Stromal cell of bone marrow (primary cell): ENCODE measurements at places on chromosomes 7 and 10.

DNA sequence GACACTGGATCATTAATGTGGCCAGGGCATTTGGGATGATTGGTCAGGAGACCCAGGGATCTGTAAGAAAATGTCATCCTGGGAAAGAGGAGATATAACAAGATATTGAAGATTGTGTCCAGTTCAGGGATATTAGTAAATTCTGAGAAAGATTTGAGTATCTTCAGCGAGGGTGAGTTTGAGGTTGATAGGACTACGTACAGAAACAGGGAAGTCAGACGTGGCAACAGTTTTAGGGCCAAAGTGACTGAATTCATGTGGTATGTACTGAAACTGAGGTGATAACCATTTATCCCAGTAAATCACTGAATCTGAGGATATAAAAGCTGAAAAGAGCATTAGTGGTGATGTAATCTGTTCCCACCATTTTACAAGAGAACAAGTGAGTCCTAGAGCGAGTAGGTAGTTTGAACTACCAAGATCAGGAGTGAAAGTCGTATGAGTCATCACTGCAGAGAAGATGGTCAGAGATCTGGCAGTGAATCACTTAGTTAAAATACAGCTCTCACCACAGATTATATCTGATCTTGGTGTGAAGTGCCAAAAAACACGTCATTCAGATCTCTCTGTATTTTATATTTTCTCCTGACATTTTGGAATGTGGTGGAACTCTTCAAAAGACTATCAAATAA, 220.5 kb downstream of the CDK14 start:
- DNase-seq = peak; percentile 93

DNA sequence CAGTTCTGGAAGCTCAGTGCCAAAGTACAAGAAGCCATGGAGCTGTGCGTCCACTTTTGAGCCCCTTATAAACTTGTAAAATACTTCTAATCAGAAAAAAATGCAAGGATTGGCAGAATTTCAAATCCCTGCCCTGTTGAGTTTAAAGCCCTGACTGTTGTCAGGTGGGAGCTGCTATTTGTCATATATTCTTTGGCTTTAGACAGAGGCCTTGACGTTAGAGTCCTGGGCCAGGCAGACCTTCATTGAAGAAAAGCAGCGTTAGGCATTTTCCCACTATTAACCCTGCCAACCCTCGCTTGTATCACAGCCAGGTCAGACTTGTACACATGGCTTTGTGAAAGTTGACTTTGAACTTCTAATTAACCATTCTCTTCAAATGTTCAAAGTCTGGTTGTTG, 155.4 kb downstream of the TWIST1 start:
- no peak for DNase-seq

DNA sequence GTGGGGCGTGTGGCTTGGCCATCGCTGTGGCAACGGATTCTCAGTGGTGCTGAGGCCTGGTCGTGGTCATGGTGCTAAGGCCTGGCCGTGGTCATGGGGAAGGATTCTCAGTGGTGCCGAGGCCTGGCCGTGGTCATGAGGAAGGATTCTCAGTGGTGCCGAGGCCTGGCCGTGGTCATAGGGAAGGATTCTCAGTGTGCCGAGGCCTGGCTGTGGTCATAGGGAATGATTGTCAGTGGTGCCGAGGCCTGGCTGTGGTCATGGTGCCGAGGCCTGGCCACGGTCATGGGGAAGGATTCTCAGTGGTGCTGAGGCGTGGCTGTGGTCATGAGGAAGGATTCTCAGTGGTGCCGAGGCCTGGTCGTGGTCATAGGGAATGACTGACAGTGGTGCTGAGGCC, 327.9 kb downstream of the ADARB2 start:
- no peak for DNase-seq

DNA sequence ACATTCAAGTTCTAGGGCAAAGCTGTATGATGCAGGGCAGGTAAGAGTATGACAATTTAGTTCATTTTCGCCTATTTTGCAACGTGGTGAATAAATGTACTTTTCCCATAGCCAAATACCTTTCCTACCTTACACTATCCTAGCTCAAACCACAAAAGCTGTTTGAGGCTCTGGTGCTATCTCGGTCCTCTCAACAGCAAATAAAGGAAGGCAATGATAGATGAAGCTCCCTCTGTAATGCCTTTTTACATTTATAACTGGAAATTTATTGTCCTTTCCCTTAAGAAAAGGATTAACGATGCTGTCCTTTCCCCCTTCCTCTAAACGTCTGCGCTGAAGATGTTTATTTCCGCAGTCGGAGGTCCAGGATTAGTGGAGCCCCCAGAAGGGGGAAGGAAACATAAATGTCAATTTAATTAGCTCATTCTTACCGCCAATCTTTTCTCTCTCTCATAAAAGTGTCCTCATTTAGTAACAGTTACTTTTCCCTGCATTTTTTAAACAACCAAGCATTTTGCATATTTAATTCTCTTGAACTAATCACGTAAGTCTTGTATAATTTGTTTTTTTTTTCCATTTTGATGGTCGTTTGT, 114.6 kb downstream of the PIP4K2A start:
- DNase-seq = no peak

DNA sequence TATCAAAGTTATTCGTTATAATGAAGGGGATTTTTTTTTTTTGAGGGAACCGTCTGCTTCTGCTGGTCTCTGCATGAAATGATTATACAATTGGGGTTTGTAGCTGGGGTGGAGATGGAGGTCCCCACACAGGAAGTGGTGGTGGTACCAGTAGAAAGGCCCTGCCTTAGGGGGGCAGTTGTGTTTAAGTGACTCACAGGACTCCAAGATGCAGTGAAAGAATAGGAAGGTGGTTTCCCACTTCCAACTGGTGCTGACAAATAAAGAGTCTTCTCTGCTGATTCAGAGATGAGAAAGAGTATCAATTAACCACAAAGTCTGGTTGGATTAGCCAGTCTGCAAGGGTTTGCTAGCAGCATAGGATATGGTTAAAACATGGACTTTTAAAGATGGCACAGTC, 376.0 kb downstream of the SORCS3 start:
- no peak for DNase-seq

DNA sequence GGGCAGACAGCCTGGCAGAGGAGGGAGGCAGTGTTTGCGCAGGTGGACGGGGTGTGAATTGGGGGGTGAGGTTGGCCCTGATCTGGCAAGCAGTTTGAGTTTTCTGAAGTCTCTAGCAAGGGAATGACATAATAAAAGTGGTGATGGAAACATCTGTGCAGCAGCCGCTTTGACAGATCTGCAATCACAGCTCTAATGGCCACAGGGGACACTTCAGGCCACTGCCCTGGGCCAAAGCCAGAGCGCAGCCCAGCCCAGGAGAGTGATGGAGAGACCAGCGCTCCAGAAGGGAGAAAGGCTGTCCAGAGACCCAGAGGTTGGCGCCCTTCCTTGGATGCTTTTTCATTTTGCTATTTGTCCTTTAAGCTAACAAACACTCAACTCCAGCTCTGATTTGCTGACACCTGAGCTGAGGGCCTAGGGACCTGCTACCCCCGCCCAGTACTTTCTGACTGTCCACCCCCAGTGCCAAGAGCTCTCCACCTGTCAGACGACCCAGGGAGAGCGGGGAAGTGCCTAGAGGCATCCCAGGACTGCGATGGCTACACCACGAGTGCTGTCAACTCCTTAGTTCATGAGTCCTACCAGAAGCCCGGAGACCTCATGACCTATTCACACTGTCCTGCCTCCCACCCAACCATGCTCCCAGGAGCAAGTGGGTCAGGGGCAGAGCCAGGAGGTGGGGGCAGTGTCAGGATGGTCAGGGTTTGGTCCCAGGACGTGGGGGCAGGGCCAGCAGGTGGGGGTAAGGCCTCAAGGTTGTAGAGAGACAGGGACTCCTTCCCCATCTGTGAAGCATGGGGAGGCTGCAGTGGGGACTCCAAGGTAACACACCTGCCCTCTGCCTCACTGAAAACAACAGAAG, 112.6 kb downstream of the PRKAG2 start:
- DNase-seq = no peak

- DNase-seq = peak; percentile 72
Observed at GRCh38 chr7:112892263-112892662, 102.1 kb upstream of the TMEM168 start.

GRCh38 chr10:130353928-130354572, 217.9 kb downstream of the GLRX3 start:
- no peak for DNase-seq

- DNase-seq = no peak
Observed at GRCh38 chr7:135980012-135980551, 2.9 kb upstream of the MTPN start.

DNA sequence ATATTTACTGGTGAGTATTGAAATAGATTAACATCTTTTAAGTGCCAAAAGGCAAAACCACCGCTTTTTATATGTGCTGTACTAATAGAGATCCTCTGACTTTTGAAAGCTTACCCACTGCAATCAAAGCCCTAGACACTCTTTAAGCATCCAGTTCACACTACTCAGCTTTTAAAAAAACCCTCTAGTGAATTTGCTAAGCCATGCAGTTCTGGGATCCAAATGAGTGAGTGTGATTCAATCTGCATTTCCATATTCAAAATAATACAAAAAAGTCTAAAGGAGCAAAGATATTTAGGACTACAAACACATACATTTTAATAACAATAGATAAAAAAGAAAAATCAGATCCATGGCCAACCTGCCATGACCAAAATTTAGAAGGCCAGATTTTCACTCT, 288.2 kb downstream of the MAGI2 start:
- DNase-seq = no peak

DNA sequence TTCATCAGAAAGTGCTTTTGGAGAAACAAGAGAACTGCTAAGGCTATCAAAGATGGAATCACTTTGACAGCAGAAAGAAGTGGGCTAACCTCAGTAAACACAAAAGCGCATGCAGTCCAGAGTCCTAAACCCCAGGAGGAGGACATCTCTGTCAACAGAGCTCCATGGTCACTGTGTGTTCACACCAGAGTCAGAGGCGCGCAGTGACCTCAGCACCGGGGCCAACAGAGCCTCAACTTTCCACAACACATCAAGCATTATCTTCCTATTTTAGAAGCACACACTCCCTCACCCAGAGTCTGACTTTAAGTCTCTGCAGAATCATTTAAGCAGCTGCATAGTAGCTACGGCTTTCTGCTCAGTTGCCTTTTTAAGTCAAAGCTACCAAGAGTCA, 195.3 kb downstream of the DIP2C start:
- no peak for DNase-seq

DNA sequence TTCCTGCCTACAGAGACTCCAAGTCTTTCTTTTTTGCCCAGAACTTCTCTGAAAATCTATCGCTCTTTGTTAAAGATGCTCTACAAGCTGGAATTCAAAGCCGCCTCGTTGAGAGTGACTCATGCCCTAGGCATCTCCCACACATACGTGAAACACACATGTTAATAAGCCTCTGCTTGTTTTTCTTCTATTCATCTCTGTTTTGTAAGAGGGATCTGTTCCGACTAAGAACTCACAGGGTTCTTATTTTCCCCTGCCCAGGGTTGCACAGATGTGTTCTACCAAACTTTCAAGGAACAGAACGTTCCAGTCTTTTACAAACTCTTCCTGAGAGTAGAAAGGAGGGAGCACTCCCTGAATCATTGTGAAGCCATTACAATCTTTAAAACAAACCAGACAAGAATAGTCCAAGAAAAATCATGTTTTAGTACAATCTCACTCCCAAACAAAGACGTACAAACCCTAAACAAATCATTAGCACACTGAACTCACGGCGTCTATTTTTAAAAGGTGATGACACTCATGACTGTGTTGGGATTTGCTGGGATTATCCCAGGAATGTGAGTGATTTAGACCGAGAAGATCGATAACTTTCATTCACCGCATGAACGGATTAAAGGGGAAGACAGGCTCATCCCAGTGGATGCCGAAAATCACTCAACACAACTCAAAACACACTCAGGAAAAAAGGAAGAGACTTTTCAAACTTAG, 55.3 kb upstream of the INPP5A start:
- DNase-seq = no peak

GRCh38 chr10:101225846-101226421, 3.3 kb downstream of the LBX1 start:
- no peak for DNase-seq

DNA sequence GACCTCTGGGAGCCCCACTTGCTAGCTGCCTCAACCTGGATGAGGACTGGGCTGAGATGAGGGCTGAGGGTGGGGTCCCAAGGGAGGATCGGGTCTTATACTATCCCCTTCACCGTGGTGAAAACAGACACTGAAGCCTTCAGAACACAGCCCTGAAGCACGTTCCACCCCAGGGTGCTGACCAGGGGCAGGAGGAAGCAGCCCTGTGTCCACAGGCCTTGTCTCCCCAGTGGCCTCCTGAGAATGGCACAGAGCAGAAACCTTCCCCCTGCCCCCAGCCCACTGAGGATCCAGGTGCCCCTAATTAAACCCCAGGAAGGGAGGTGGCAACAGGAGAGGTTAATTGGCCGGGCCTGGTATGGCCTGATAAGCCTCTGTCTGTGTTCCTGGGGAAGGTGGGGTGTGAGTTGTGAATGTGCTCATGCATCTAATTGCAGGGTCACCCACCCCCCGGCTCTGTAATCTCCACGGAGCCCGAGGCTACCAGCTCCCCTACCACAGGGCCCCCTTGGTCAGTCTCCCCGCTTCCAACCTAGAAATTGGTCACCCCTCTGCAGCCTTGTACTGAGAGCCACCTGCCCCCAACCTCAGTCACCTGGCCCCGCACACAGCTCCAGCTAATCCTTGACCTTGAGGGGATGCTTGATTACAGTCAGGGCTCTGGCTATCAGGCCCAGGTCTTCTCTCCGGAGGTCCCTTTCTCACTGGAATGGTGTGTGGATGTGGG, 159.0 kb upstream of the UNC5B start:
- no peak for DNase-seq

DNA sequence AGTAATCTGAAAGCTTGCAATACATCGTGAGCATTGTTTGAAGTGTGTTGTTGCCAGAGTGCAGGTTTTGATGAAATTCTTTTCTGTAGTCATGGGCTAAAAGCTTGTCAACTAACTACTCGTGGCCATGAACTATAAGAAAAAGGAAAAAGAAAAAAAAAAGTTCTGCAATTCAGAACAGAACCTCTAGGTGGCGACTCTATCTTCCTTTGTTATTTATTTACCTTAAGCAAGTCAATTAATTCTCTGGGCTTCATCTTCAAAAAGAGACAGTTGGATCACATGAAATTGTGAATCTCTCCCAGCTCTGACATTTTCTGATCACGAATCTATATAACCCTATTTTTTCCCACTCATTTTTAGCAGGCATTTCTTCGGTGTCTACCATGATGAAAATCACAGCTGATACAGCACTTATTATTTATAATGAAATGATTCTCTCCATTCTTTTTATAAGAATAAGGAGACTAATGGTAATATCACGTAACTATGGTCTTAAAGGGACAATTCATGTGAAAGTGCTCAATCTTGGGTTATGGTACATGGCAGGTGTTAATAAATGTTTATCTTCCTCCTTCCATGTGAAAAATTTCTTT, 18.8 kb downstream of the TMEM196 start:
- peak; percentile 14 for DNase-seq

GRCh38 chr10:13319166-13319565, 19.3 kb upstream of the PHYH start:
- DNase-seq = no peak

GRCh38 chr7:411677-412312, 107.9 kb downstream of the PDGFA start:
- no peak for DNase-seq

- DNase-seq = no peak
Observed at GRCh38 chr7:47601881-47602249, 20.0 kb upstream of the TNS3 start.

GRCh38 chr10:128895473-128895872, 571.6 kb upstream of the MGMT start:
- DNase-seq = no peak

GRCh38 chr7:97499204-97499603, 232.7 kb upstream of the TAC1 start:
- peak; percentile 6 for DNase-seq
